ENCODE measurements at places on chromosomes 7 and 10.

DNA sequence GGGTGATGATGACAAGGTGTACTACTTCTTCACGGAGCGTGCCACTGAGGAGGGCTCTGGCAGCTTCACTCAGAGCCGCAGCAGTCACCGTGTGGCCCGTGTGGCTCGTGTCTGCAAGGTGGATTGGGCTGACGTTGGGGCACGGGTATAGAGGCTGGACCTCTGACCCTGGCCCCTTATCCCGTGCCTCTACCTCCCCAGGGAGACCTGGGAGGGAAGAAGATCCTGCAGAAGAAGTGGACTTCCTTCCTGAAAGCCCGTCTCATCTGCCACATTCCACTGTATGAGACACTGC lies 8.4 kb downstream of the MRPL43 start:
- DNase-seq, result no peak

DNA sequence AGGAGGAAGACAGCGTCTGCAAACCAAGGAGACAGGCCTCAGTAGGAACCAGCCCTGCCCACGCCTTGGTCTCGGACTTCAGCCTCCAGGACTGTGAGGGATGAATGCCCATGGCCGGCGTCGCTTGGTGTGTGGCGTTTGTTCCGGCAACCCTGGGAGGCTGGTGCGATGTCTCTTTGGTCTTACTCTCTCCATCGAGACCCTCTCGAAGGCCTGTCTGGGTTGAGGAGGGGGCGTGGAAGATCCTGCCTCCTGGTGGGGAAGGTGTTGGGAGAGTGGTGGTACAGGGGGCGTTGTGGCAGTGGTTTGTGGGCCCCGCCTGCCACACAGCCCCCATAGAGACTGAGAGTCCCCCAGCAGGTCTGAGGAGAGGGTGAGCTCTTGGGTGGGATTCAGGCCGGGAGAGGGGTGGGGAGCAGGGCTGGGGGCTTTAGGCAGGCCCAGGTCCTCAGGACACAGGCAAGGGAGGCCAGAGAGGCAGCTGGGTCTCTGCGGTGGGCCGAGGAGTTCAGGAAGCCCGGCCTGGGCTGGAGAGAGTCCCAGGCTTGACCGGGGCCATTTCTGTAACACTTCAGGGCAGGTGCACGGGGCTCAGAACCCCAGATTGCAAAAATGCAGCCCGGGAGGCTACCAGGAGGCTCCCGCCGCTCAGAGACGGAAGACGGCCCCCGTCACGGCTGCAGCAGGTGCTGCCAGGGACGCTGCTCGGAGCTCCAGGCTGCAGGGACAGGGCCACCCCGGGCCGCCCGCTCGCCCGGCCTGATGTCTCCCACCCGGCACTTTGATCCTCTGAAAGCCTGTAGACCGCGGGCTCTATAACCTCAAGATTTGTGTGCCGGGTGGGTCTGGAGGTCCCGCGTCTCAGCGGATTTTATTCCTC lies 33.8 kb upstream of the PSMG3 start:
- no peak for DNase-seq

DNA sequence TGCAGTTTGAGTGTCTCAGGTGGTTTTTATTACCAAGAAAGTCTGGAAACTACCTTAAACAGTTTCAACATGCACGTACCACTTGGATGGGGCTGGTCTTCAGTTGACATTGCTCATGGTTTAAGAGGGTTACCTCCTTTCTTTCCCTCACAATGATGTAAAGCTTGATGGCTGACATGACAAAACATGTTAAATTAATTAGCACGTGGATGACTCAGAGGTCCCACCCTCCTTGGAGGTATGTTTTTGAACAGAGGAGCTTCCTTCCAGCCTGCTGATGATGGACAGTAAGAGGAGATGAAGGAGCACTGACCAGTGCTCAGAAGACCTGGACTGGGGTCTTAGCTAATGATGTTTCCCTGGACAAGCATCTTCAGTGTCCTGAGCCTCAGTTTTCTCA lies 322.3 kb upstream of the PODXL start:
- no peak for DNase-seq

GRCh38 chr7:98175260-98175940 lies 35.8 kb upstream of the BHLHA15 start:
- no peak for DNase-seq

- DNase-seq, result no peak
These were observed 53.4 kb downstream of the TSPAN15 start for GRCh38 chr10:69504576-69505250.

DNA sequence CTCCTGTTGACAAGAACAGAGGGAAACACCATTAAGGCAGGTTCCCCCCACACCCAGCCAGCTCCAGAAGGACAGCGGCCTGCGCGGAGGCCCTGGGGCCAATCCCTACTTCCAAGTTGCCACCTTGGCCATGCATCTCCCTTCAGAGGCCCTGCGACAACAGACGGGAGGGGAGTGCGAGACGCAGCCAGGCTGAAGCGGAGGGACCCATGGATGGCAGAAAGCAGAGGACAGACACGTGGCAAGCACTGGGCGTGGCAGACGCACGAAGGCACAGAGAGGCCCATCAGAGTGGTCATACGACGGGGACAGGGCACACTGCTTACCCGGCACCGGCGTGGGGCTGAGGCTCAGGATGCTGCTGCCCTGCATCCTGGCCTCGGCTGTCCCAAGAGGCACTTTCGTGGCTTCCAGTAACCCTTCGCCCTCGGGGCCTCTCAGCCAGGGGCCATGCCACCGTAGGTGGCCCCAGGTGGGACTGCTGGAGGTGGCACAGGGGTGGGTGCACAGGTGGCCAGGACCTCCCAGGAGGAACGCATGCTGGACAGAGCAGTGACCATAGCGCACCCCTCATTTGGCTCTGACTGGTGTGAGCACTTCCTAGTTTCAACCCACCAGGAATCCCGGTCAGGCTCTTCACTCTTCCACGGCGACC lies 11.4 kb downstream of the CXCL12 start:
- DNase-seq, result no peak

GRCh38 chr10:69570050-69570816 lies 3.0 kb downstream of the NEUROG3 start:
- no peak for DNase-seq

- DNase-seq, result no peak
These were observed 11.9 kb downstream of the PKD1L1 start for GRCh38 chr7:47936323-47936722.

GRCh38 chr10:11232222-11232961 lies 214.7 kb downstream of the CELF2 start:
- DNase-seq, result no peak

- DNase-seq, result no peak
These were observed 37.6 kb downstream of the GSAP start for GRCh38 chr7:77378584-77378983.

GRCh38 chr7:132592231-132592920 lies 16.1 kb upstream of the PLXNA4 start:
- no peak for DNase-seq

GRCh38 chr10:436911-437665 lies 252.4 kb downstream of the DIP2C start:
- no peak for DNase-seq

DNA sequence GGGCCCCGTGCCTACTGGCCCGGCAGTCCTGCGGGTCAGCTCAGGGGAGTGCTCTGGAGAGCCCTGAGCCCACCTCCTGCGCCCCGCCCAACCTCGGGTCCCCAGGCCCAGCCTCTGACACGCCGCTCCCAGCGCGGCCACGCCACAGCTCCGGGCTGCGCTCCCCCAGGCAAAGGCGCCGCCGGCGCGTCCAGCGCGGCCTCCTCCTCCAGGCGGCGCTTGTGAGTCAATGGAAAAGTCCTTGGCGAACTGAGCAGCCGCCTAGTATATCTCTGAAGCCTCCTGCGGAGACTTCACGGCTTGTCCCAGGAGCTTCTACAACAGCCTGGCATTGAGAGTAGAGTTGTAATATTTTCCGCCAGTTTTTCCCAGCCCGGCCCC lies 29.5 kb upstream of the BMS1 start:
- DNase-seq, result peak; percentile 64

GRCh38 chr7:157438121-157439025 lies 101.6 kb downstream of the DNAJB6 start:
- DNase-seq, result no peak

- peak; percentile 62 for DNase-seq
These were observed 1.4 kb upstream of the LCOR start for GRCh38 chr10:96830511-96831199.

- no peak for DNase-seq
These were observed 9.9 kb downstream of the POR start for GRCh38 chr7:75924889-75925288.

DNA sequence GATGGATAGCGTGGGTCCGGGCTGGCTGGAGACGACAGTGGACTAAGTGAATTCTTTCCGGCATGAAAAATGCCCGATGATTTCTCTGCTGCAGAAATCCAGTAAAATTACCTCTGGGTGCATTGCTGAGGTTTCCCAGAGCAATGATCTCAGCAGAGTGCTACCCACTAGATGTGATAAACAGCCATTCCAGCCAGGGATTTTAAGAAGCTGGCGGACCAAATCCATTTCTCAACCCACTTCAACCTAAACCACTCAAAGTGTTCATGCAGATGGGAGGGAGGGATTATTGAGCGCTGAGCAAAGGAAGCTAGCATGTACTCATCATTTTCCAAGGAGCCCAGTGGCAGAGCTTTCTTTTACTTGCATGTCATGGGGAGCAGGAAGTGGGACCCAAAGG lies 116.7 kb downstream of the PRKCQ start:
- no peak for DNase-seq

DNA sequence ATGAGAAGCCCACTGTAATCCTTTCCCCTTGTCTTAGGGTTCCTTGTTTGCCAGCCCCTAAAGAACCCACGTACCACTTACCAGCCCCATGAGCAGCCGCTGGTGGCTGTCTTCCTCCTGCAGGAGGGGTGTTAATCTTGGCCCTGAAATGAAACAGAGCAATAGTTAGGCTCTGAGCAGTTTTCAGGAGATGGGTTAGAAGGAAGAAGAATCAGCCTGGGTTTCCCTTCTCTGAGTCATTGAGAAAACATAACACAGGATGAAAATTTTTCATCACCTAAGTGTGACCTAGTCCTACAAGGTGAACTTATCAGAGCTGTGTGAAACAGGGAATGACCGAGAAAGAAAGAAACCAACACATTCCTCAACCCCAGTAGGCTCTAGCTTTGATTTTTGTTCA lies 90.0 kb downstream of the GSAP start:
- DNase-seq, result no peak

DNA sequence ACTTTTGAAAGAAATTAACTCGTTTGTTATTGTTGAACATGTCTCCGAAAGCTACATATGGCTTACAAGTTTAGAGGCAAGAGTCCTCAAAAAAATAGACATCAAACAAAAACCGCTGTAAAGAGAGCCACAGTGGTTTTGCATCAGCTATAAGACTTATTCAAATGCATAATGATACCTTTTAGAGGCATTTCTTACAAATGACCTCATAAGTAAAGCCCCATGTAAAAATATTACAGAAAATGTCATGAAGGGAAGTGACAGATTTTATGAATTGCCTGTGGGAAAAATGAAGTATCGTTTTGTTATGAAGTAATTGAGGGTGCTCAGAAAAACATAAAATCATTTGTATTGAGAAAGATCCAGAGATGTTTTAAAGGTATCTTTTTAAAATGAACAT lies 598.0 kb downstream of the NXPH1 start:
- no peak for DNase-seq

DNA sequence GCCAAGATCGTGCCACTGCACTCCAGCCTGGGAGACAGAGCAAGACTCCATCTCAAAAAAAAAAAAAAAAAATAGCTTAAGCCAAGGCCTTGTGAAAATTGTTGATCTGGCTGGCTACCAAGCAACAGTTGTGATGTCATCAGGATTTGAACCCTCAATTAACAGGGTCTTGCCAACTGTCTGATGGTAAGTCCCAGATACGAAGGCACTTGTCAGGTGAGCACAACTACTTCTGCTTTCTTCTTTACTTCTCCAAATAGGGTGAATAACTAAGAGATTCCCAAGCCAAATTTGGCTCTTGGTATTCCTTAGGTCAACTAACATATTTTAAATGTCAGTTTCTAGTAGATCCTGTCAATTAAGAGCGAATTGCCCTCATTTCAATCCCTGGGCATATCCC lies 47.4 kb downstream of the ANKRD61 start:
- DNase-seq, result no peak

DNA sequence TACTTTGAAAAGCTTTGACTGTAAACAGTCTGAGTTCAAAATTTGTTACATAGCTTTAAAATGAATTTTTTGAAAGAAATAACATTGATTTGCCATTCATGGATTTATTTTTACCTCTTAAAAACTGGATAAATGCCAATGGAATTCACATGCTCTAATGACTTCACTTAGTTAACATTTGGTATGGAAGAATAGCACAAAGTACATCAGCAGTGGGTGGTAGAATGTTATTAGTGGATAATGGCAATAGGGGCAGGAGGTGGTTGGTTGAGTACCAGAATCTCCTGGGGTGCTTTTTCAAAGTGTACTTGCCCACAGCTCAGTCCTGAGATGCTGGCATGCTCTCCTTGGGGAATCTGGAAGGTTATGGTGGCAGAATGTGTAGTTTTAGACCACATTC lies 4.7 kb downstream of the PPP1R9A start:
- no peak for DNase-seq

DNA sequence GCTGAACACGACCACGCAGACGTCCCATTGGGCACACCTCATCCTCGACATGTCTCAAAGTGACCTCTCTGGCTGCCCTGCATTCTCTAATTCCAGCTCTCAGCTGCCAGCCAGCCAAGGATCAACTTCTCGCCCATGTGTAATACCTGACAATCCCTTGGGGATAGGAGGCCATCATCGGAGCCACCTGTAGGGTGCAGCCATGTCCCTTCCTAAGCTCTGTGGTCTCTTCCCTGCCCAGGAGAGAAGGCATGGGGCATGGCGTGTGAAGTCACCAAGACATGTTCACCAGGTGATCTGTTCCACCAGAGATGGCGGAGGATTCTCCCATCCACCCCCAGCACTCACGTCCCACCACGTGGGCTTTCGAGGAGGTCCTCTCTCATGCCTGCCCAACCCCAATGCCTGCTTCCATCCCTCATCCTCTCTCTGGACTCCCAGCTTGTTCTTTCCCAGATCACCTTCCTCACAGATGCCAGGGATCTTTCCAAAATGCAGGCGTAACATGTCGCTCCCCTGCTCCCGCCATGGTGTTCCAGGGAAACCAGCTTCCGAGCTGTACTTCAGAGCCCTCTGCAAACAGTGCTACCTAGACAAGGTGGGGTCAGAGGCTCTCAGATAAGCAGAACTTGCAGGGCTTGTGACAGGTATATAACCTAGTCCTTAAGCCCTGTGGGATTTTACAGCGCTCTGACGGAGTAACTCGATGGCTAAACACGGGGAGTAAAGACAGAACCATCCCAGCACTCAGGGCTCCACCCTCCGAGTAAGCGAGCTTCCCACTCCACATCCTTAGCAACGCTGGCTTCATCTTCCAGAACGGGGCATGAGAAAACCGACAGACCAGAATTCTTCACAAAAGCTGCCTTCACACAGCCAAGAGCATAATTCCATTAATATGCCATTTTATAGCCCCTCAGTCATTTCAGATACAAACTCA lies 41.1 kb downstream of the BRI3 start:
- no peak for DNase-seq

- no peak for DNase-seq
These were observed 6.7 kb upstream of the INHBA start for GRCh38 chr7:41709621-41710020.
